Kidney epithelial cell (primary cell): ENCODE measurements at places on chromosomes 1 and 21.

DNA sequence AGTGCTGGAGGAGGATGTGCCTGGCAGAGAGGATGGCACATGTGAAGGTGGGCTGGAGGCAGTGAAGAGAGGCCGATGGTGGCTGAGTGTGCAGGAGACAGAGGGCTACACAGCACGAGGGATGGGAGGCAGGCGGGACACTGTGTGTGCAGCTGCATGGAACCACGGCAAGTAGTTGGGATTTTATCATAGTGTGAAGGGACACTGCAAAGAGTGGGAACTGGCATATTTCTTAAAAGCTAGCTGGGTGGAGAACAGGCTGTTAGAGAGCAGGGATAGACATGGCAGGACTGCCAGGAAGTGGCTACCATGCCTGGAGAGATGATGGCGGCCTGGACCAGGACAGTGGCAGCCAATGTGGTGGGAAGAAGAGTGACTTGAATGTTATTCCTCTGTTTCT lies 102.4 kb upstream of the TLR5 start:
- DNase-seq = no peak

DNA sequence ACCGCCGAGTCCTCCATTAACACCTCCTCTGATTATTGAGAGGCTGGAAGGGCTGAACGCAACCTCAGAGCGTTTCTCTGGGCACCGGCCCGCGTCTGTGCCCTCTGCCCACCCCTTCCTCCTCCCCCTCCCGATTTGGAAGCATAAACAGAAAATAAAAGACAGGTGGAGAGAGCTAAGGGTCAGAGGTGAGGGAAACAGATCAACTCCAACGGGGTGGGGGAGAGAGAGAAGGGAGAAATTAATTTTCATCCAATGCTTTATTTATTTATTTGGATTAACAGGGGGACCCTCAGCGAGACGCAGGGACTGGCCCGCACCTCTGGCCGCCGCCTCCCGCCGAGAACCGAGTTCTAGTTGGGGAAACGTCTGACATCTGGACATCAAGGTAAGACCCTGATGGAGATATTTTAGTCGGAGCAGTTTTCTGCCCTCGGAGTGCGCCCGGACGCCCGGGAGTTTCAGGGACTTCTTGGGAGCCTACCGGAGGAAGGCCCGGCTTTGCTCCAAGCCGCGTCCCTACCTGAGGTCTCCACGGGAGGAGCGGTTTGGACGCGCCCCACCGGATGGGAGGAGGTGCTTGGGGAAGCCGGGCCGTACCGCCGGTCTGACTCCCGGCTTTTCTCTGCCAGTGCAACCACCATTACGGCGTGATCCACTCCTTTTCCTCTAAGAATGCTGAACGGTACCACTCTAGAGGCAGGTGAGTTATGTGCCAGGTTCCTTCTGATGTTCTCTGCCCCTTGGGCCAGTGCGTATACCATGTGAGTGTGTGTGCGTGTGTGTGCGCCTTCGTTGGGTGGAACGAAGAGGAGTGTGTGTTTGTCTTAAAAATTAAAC lies 5.1 kb upstream of the LHX9 start:
- no peak for DNase-seq

GRCh38 chr1:190049314-190049713 lies 428.4 kb downstream of the BRINP3 start:
- no peak for DNase-seq

DNA sequence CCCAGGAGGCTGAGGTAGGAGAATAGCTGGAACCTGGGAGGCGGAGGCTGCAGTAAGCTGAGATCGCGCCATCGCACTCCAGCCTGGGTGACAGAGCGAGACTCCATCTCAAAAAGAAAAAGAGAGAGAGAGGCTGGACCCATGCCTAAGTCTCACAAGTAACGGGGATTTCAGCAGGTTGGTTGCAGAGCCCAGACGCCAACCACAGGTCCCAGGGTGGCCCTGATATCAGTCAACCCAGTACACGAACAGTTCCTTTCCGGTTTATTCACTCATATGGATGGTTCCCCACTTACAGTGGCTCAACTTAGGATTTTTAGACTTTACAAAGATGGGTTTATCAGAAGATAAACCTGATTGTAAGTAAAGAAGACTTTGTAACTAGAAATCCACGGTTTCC lies 40.9 kb downstream of the CLSTN1 start:
- DNase-seq = no peak
